Right atrium auricular region (tissue), 2 donors: ENCODE measurements at places on chromosomes 3 and 15.
A peak's percentile ranks its signal among the peaks of the same experiment; 100 is the strongest.

GRCh38 chr3:95029644-95030043 is 966.8 kb downstream of the NSUN3 start:
- DNase-seq, result no peak

DNA sequence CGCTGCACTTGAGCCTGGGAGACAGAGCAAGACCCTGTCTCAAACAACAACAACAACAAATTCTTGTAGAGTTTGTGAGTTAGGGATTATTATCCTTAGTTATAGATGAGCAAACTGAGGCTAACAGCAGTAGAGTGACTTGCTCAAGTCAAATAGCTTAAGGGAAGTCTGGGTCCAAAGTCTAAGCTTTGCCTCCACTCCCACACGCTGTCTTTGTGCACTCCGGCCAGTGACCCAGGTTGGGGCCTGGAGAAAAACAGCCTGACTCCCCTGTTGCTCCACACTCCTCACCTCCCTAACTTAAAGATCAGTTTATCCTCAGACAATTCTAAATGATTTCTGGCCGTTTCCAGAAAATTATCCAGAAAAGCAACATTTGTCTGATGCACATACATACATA is 9.2 kb upstream of the SIN3A start:
- no peak for DNase-seq

DNA sequence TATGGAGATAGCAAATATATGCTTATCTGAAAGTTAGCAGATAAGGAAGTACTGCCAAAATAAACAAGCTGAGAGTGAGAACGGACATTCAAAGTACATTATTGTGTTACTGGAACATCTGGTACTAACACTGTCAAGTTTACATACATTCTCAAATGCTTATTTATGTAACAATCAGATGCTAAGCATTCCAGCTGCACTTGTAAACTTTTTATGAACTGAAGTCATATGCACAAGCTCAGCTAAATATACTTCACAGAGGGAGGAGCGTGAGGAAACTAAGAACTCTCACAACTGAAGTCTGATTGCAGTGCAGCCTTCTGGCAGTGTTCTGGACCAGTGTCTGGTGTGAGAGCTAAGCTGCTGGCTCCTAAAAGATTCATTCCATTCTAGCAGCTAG is 223.7 kb upstream of the NANOGP8 start:
- DNase-seq, result no peak

- DNase-seq, result no peak
Observed at GRCh38 chr3:151992326-151993041, 119.0 kb downstream of the SUCNR1 start.

GRCh38 chr15:57528940-57529565 is 62.7 kb upstream of the MYZAP start:
- DNase-seq, result no peak

GRCh38 chr3:101941318-101942040 is 92.2 kb downstream of the NFKBIZ start:
- no peak for DNase-seq

- no peak for DNase-seq
Observed at GRCh38 chr3:172323894-172324610, 124.2 kb downstream of the GHSR start.

DNA sequence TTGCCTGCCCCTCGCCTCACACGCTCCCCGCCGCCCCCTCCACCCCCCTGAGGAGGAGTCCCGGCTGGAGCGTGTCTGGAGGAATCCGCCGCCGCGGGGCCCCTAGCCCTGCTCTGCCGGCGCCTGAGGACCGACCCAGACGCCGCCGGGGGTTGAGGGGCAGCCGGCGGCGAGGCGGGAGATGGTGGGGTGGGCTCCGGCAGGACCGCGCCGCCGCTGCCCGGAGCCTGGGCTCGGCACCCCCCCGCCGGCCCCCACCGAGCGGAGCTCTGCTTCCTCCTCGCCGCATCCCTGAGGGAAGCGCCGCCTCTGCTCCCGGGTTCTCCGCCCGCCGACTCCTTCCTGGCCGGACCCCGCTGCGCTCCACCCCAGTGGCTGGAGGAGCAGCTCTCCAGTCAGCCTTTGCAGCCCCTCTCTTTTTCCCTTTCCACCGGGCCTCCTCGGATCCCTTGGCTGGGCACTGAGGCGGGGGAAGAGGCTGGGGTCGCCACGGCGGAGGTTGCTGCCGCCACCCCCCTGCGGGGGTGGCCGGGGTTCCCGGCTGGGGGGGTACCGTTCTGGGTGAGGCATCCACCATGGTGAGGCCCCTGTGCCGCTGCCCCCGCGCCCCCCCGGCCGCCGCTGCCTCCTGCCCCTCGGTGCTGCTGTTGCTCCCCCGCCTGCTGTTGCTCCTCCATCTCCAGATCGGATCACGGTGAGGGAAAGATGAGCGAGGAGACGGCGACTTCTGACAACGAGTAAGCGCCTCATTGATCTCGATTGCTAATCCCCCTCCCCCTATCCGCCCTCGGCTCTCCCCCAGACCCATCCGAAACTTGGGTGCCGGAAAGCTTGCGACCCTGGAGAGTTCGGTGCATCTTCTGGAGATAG is at the start of gene SPRED1:
Gene SPRED1, plus strand, starts transcription at position 356 of the 870 bp plus-strand sequence. Its CDS starts 350 bp downstream, at position 706.
- DNase-seq, result peak; percentile 80

- DNase-seq, result no peak
Observed at GRCh38 chr15:41983221-41983620, 10.9 kb upstream of the EHD4 start.

- no peak for DNase-seq
Observed at GRCh38 chr3:141335531-141336061, 32.7 kb upstream of the ZBTB38 start.

DNA sequence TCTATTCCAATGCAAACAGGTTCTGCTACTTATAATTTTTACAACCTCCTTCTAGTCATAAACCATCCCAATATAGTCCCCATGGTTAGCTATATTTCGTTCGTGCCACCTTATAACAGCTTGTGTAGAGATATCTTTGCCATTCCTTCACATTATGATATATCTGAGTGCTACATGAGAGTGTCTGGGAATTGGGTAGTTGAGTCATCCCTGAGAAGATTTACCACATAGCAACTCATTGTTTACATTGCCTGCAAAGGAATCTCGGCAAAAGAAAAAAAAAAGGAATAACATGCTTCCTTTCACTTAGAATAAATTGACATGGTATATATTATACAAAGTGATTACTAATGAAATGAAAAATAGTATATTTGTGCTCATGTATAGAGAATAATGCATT is 86.0 kb upstream of the VGLL3 start:
- no peak for DNase-seq

GRCh38 chr3:70989174-70989573 is 594.4 kb downstream of the FOXP1 start:
- no peak for DNase-seq

DNA sequence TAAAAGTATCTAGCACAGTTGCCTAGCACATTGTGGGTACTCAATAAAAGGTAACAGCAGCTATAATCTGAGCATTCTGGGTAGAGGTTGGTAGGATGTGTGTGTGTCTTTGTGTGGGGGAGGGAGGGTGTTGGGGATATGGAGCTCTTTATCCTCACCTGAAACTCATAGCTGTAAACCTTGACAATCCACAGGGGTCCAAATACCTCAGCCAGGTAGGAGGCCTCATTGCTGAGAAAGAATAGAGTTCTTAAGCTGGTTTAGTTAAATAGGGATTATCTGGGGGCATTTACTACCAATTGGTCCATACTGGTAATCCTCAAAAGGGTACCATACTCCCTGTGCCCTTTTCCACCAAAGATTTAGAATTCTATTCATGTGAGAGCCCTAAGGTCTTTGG is 3.9 kb downstream of the SERF2 start:
- DNase-seq, result no peak

DNA sequence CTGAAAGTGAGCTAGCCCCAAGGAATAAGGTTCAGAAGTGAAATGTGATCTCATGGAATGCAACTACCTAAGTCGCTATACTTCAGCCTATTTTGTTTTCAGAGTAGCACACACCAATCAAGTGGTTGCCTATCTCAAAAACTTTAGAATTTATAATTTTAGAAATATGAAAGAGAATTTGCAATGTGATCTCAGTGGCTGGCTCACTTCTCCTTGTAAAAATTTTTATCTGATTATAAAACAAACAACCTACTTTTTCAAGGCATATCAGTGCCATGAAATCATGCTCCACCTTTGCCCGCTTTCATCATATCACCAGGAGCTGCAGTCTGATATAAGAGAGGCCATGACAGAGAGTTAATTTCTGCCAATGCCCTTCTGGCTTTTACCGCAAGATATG is 47.3 kb downstream of the CLDN11 start:
- no peak for DNase-seq

DNA sequence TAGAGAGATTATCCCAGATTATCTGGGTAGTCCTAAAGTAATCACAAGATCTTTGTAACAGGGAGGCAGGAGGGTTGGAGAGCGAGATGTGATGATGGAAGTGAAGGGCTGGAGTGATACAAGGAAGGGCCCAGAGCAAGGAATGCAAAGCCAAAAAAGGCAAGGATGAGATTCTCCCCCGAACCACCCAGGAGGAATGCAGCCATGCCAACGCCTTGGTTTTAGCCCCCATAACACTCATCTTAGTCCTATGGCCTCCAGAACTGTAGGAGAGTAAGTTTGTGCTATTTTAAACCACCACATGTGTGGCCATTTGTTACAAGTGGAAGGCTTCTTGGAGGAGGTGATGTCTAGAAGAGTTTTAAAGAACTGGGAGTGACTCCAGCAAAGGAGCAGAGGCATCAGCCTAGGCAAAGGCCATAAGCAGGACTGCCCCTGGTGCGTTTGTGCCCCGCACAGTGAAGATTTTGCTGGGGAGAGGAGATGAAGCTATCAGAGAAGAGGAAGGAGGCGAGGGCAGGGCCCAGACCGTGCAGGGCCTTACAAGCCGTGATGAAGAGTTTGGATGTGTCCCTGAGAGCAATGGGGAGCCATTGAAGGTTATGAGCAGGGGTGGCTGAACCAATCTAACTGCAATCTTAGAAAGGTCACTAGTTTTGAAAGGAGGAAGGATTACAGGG is 25.3 kb upstream of the CORO2B start:
- DNase-seq, result peak; percentile 32

DNA sequence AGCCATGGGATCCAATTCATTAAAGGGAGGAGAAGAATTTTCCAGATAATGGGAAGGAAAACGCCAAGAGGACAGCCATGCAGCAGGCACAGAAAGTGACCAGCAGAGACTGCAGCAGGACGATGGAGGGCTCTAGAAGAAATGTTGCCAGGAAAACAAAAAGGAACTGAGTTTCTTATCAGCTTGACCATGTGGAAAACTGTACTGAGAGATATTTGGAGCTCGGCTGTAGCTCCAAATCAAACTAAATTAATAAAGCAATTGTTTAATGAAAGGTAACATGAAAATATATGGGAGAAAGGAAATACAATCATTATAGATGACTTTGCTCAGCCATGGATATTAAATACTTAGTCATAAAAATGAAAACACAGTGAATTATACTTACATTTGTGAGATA is 63.7 kb downstream of the SSR3 start:
- DNase-seq, result no peak

DNA sequence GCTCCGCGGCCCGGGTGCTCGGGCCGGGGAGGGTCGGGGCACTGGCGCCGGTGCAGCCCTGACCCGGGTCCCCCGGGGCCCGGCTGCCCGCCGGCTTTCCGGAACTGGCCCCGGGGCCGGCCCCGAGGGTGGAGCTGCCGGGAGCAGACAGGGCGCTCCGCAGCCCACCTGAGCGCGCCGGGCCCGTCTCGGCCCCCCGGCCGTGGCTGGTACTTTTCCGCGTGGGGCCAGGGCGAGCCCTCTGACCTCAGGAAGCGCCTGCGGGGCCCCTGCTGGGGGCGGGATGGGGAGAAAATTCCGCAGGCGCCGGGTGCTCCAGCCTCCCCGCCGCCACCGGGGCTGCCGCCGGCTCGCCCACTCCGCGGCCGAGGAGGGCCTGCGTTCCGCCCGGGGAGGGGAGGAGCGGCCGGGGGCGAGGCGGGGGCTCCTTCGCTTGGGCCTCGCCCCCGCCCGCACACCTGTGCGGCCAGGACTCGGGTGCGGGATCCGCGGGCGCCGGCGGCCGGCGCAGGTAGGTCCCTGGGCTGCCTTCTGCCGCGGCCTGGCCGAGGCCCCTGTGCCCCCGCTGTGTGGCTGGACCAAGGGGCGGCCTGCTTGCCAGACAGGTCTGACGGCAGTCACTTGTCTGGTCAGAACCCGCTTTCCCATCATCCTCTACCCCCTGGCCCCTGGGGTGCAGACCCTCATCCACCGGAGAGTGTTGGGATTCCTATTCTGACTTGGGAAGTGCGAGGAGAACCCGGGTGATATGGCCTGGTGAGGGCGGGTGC is 3.5 kb downstream of the FURIN start:
- DNase-seq, result no peak

GRCh38 chr3:129745253-129745652 is 138.8 kb upstream of the PLXND1 start:
- DNase-seq, result no peak

- no peak for DNase-seq
Observed at GRCh38 chr15:77037388-77038209, 33.3 kb downstream of the TSPAN3 start.

DNA sequence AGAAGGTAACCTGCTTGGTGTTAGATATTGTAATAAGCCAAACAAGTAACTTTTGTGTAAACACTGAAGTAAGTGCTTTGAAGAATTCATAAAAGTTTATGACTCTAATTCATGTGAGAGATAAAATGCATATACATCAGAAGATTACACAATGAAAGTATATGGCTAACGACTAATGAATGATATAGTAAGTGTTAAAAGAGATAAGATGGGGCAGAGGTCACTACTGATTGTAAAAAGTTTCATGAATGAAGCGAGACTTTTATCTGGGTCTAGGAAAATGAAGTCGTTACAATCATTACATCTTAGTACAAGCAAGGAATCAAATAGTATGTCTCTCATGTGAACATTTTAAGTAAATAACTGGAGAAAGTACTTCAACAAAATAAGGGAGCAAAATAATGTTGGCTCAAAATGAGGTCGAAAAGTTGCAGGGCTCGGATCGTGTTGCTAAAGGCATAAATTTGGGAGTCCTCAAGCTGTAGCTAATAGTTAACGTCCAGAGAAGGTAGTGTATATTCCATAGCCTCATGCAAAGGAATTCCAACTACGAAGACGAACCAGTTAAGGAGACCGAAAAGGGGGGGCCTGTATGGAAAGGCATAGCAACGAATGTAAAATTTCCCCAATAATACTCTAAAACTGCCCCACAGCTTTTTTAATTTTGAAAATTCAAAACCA is 984 bp upstream of the DUT start:
- DNase-seq, result no peak

GRCh38 chr3:172846706-172847105 is 96.2 kb downstream of the ECT2 start:
- no peak for DNase-seq
